ENCODE measurements at places on chromosomes 7 and 10. TPM values are rescaled to one million over a fixed set of nuclear protein-coding genes. Genes with fewer than 3 reads are reported as not detected.

The EEPD1 gene
- 3.9 TPM for polyA plus RNA-seq

The TBL2 gene
- polyA plus RNA-seq, result 45.4 TPM

The WAPL gene
- polyA plus RNA-seq, result 24.6 TPM

The MALRD1 gene
- 0.64 TPM for polyA plus RNA-seq

The STRIP2 gene
- 1.9 TPM for polyA plus RNA-seq

The GPR26 gene
- not detected for polyA plus RNA-seq

The HOXA11 gene
- polyA plus RNA-seq, result 0.03 TPM

The PRSS1 gene
- not detected for polyA plus RNA-seq

The GNAT3 gene
- not detected for polyA plus RNA-seq

- no peak for DNase-seq
- no peaks in the 10 kb centered on the region for H3K27me3 ChIP-seq
- H3K4me3 ChIP-seq, result no peak overlapping the region
- H3K36me3 ChIP-seq, result peaks cover 10% of the 10 kb centered on the region
- H3K4me1 ChIP-seq, result no peaks in the 10 kb centered on the region
- no peak overlapping the region for H3K27ac ChIP-seq
These were observed 15.2 kb downstream of the ZNF786 start for GRCh38 chr7:149075286-149075685.

DNA sequence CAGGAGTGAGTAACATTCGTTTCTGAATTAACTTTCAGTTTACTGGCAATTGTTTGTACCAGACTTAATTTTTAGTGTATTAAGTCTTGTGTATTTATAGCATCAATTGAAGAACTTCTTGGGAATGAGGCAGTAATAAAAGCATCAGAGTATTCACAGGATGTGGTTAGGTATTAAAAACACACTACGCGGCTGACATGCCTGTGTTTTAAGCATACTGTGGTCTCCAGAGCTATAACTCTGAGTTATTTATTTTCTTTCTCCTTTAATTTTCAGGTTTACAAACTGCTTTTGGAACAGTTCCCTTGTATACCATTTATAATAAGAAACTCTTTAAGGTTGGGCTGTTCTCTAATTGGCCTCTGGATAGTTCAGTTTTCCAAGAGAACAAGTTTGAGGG is 626.1 kb upstream of the NRG3 start:
- no peaks in the 10 kb centered on the region for H3K4me1 ChIP-seq
- H3K4me3 ChIP-seq, result no peak overlapping the region
- no peak for DNase-seq
- no peak overlapping the region for H3K27ac ChIP-seq

DNA sequence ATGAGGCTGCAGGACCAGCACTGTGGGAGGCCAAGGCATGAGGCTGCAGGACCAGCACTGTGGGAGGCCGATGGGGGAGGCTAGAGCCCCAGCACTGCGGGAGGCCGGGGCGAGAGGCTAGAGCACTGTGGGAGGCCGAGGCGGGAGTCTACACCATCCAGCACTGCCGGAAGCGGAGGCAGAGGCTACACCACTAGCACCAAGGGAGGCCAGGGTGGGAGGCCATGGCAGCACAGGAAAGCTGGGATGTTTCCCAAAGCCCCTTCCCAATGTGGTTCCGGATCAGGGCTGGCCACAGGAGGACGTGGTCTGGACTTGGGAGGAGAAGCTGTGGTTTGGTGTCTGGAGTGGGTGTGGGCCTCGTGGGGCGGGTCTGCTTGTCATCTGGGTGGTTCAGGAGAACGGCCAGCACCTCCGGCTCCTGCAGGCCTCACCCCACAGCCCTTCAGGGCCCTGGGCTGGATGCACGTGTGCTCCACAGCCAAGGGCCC is 43.6 kb downstream of the PDGFA start:
- H3K27me3 ChIP-seq, result no peaks in the 10 kb centered on the region
- no peak overlapping the region for H3K27ac ChIP-seq
- H3K4me1 ChIP-seq, result peaks cover 9% of the 10 kb centered on the region
- no peak for DNase-seq

- no peaks in the 10 kb centered on the region for H3K4me1 ChIP-seq
- no peaks in the 10 kb centered on the region for H3K27me3 ChIP-seq
- no peak for DNase-seq
- H3K4me3 ChIP-seq, result no peak overlapping the region
These were observed 381.9 kb downstream of the ZWINT start for GRCh38 chr10:55979203-55979602.

DNA sequence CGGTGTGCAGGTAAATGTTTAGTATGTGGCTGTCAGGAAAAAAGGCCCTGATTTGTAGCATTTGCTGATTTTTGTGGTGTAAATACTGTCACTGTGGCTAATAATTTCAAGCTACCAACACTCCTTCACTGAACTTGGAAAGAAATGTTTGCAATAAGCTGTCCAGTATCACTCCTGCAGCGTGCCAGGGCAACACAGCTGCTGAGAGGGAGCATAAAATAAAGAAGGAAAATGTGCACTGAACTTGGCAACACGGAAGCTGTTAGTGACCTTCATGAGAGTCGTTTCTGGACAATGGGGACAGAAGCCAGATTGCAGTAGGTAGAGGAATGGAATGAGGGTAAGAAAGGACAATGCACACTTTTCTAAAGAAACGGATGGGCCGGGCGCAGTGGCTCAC is 37.9 kb upstream of the FHIP2A start:
- no peaks in the 10 kb centered on the region for H3K36me3 ChIP-seq
- peaks cover 9% of the 10 kb centered on the region for H3K4me1 ChIP-seq
- no peaks in the 10 kb centered on the region for H3K27me3 ChIP-seq

DNA sequence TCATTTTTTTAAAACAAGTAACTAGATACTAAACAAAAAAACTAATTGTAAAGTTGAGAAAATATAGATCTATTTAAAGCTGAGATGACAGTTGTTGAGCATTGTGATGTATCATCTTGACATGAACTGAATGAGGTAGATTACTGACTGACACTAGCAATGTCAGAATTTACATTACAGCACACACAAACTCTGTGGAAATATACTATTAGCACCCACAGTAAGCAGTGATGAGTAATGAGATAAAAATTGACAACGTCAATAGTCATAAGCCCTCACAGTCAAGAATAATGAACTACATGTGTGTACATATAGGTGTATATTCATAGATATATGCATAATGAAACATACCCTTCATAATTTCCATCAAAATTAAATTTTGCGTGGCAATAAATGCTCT is 368.4 kb downstream of the TFEC start:
- H3K4me1 ChIP-seq, result peaks cover 5% of the 10 kb centered on the region
- H3K27ac ChIP-seq, result no peak overlapping the region
- no peak overlapping the region for H3K4me3 ChIP-seq
- no peaks in the 10 kb centered on the region for H3K27me3 ChIP-seq

- H3K27ac ChIP-seq, result no peak overlapping the region
- no peaks in the 10 kb centered on the region for H3K27me3 ChIP-seq
- H3K4me1 ChIP-seq, result peaks cover 5% of the 10 kb centered on the region
- no peak overlapping the region for H3K4me3 ChIP-seq
- H3K36me3 ChIP-seq, result no peaks in the 10 kb centered on the region
- no peak for DNase-seq
These were observed 7.8 kb downstream of the ABLIM1 start for GRCh38 chr10:114650266-114650665.

DNA sequence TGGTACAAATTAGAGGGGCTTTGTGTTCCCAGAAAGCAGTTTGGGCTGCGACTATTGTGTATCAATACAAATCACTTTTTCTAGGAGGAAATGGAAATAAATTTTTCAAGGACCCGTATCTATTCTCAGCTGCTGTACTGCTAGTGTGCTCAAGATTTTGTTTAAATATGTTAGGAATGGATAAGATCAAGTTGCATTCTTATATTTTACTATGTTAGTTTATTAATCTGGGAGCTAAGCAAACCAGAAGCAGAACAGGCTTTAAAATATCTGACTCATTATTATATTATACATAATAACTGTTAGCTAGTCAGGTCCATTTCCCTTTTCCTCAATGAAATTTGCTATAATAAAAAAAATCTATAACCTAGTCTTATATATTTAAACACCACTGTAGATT is 11.1 kb upstream of the GLCCI1 start:
- DNase-seq, result no peak
- no peak overlapping the region for H3K4me3 ChIP-seq
- peaks cover 2% of the 10 kb centered on the region for H3K4me1 ChIP-seq
- H3K36me3 ChIP-seq, result no peaks in the 10 kb centered on the region

DNA sequence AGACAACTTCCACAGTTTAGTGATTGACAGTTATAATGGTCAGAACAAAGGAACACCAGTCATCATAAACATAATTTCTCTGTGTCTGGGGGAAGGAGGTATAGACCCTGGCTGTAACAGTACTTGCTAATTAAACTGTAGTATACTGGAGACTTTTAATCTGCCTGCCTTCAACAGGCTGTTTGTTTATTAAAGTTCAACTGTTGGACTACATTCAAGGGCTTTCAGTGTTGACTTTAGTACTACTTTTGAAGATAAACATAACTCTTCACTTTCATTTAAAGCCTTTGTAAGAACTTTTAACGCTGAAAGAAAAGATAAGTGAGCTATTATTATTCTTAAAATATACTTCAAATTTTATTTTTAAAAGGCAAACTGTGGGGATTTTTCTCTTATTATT is 15.5 kb upstream of the PTTG1IP2 start:
- no peaks in the 10 kb centered on the region for H3K27me3 ChIP-seq
- H3K4me3 ChIP-seq, result no peak overlapping the region
- no peaks in the 10 kb centered on the region for H3K4me1 ChIP-seq
- no peak overlapping the region for H3K27ac ChIP-seq

- H3K27me3 ChIP-seq, result no peaks in the 10 kb centered on the region
- no peak overlapping the region for H3K27ac ChIP-seq
- no peaks in the 10 kb centered on the region for H3K36me3 ChIP-seq
- no peaks in the 10 kb centered on the region for H3K4me1 ChIP-seq
- H3K4me3 ChIP-seq, result no peak overlapping the region
These were observed 333.3 kb downstream of the SDK1 start for GRCh38 chr7:3634396-3634795.

GRCh38 chr7:28986028-28986764 is 28.1 kb upstream of the TRIL start:
- DNase-seq, result no peak
- no peak overlapping the region for H3K27ac ChIP-seq
- no peaks in the 10 kb centered on the region for H3K36me3 ChIP-seq
- H3K4me3 ChIP-seq, result no peak overlapping the region
- H3K4me1 ChIP-seq, result peaks cover 11% of the 10 kb centered on the region
- no peaks in the 10 kb centered on the region for H3K27me3 ChIP-seq

GRCh38 chr7:105218939-105219770 is 169.6 kb downstream of the SRPK2 start:
- peaks cover 6% of the 10 kb centered on the region for H3K4me1 ChIP-seq
- peak; percentile 49 for DNase-seq
- no peak overlapping the region for H3K4me3 ChIP-seq
- H3K36me3 ChIP-seq, result no peaks in the 10 kb centered on the region
- no peaks in the 10 kb centered on the region for H3K27me3 ChIP-seq
- H3K27ac ChIP-seq, result no peak overlapping the region

GRCh38 chr7:76091506-76091905 is 43.6 kb downstream of the MDH2 start:
- H3K27me3 ChIP-seq, result no peaks in the 10 kb centered on the region
- peaks cover 3% of the 10 kb centered on the region for H3K4me1 ChIP-seq
- no peak for DNase-seq
- no peaks in the 10 kb centered on the region for H3K36me3 ChIP-seq
- no peak overlapping the region for H3K27ac ChIP-seq

GRCh38 chr10:132848291-132848701 is 62.3 kb upstream of the NKX6-2 start:
- no peaks in the 10 kb centered on the region for H3K4me1 ChIP-seq
- H3K27me3 ChIP-seq, result no peaks in the 10 kb centered on the region
- DNase-seq, result no peak
- H3K27ac ChIP-seq, result no peak overlapping the region
- no peak overlapping the region for H3K4me3 ChIP-seq
- H3K36me3 ChIP-seq, result no peaks in the 10 kb centered on the region

Data from fibroblast of lung (primary cell).